CD4-positive, alpha-beta T cell treated with Interleukin-4 for 4 hours (primary cell): ENCODE measurements at places on chromosomes 7 and 10.

- peak; percentile 21 for DNase-seq
Observed at GRCh38 chr7:3673524-3673923, 372.5 kb downstream of the SDK1 start.

DNA sequence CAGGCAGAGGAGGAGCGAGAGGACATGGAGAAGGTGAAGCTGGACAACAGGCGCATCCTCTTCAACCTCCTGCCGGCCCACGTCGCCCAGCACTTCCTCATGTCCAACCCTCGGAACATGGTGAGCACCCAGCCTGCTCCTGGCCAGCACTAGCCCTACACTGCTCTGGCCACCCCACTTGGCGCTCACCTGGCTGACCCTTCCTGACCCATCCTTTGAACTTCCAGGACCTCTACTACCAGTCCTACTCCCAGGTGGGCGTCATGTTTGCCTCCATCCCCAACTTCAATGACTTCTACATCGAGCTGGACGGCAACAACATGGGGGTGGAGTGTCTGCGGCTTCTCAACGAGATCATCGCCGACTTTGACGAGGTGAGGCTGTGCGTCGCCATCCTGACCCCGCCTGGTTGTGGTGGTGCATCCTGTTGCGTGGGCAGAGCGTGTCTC is 129.2 kb downstream of the ADCY1 start:
- DNase-seq, result no peak

- no peak for DNase-seq
Observed at GRCh38 chr7:105391429-105391828, 2.7 kb upstream of the SRPK2 start.

DNA sequence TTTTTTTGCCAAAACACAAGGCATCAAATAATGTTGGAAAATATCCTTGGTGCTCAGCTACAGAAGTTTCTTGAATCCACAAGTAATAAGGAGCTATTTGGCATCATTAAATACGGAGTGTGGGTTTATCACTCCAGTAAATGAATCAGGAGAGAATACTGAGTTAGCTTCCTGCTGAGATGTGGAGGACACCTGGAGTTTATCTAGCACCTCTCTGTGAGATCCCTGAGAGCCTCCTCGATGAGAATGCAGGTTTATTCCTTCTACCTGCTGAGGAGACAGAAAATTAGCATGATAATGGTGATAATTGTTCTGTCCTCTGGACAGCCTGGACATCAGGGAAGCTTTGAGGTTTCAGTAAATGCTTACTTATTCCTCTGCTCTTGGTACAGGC is 40.5 kb downstream of the NRG3 start:
- DNase-seq, result no peak

- DNase-seq, result no peak
Observed at GRCh38 chr7:4786015-4786414, 10.6 kb downstream of the AP5Z1 start.

DNA sequence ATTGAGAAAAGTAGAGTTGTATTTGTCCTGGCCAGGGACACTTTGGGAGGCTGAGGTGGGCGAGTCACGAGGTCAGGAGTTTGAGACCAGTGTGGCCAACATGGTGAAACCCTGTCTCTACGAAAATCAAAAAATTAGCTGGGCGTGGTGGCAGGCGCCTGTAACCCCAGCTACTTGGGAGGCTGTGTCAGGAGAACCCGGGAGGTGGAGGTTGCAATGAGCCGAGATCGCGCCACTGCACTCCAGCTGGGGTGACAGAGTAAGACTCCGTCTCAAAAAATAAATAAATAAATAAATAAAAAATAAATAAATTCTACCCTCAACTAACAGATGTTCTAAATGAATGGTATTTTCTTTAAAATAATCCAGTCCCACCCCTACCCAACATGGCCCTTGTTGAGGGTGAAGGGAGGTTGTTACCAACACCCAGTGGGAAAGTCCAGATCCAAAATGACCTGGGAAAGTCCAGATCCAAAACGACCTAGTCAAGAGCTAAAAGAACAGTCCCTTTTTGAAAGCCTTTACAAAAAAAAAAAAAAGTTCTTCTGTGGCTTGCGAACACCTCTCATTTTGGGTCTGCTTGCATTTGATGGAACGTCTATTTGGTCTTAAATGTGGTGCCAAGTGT is 16.0 kb downstream of the MXI1 start:
- DNase-seq, result no peak

DNA sequence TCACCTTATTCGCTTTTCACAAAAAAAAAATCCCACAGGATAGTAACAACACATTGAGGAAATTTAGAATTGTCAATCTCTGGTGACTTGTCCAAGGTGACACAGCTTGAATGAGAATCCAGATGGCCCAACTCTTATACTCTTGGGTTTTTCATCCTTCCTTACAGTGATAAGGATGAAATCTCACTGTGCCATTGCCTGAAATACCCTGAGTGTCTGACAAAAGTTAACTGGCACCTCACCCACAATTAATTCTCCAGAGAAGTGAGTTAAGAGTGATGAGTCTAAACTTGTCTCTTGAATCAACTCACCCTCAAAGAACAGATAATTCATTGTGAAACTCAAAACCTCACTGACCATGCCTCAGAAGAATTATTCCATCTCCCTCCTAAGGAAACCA is 18.9 kb downstream of the CHRM2 start:
- DNase-seq, result no peak

DNA sequence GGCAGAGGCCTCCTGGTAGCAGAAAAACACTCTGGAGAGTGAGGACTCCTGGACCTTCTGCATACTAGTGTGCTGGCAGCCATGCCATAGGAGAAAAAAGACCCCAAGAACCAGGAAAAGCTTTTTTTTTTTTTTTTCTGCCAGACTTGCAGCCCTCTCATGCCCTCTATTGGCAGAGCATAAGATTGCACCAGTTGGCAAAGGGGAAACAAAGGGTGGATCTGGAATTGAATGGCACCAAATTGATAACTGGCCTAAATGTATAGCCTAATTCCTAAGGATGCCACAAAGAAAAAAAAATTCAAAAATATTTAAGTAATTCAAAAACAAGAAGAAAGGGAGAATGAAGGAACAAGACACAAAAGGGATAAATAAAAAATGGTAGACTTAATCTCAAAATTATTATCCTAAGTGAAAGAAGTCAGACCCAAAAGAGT is 112.5 kb upstream of the GHITM start:
- DNase-seq, result peak; percentile 6

- no peak for DNase-seq
Observed at GRCh38 chr10:122484276-122485060, 23.1 kb downstream of the HTRA1 start.

DNA sequence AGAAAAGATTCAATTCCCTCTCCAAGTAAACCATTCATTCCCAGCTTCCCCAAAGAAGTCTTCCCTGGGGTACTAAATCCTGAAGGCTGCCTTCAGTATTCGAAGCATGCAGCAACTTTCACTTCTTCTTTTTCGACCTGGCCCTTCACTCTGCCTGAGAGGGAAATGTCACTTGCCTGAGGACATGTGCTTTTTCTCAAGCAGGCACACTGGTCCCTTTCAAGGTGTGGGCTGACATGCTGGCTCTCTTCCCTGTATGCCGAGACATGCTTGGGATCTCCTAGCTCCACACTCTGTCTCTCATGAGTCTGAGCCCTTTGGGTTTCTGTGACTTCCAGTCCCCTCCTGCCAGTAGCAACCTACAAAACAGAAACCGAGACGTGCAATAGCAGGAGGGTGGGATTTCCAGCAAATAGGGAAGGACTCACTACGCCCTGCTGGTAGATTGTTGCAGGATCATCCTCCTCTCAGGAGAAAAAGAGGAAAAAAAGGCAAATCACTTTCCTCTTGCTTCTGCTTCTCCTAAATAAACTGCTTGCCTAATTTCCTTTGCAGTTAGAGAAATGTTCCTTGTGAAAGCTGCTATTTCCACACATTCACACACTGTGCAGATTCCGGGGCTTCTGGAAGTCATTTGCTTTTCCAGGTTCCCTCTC is 33.5 kb downstream of the FIGNL1 start:
- DNase-seq, result no peak

GRCh38 chr7:116772926-116773749 is 89.2 kb upstream of the CAPZA2 start:
- DNase-seq, result no peak

DNA sequence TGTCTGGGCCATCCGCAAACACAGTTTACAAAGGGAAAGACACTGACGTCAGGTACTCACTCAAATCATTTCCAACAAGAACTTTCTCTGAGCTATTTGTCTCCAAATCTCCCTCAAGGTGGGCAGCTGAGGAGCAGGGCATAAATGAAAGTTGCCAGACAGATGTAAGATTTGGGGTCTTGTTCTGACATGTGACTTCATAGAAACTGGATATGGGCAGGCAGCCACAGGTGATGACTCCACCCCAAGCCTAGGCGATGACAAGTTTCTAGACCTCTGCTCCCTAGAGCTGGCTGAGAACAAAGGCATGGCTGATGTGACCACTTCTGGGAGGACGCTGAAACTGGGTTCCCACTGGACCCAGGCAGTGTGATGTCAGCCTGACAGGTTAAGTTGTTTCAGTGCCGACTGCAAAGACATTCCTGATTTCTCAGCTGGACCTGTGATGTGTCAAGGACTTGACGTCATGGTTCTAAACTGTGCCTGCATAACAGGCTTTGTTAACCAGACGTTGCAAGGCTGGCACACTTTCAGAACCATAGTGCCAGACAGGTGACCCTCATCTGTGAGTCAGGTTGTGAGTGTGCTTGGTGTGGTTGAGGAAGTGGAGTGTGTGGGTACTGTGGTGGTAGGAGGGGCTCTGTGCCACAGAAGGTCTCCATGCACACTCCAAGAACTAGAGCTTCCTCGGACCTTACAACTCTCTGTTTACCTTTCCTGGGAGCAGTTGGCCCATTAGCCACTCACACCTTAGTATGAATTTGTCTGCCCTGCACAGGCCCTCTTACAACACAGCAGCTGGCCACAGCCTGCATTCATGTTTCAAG is 39.9 kb upstream of the EBF3 start:
- no peak for DNase-seq

DNA sequence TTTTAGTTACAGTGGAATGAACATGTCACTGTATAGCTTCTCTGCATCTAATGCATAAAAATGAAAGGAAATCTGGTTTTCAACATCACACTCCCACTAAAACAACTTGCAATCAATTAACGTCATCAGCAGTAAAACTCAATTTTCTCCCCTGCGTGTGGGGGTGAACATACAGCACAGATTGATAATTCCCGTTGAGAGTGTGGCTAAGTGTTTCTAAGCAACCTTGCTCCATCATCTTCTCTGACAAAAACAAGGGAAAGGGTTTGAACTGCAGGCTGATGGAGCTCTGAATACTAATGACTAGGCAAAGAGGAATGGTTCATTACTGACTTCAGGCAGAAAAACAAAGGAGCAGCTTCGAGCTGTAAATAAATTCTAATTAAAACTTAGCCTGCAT is 238.3 kb downstream of the PARD3 start:
- no peak for DNase-seq

GRCh38 chr10:11284291-11285085 is 266.8 kb downstream of the CELF2 start:
- no peak for DNase-seq

- peak; percentile 46 for DNase-seq
Observed at GRCh38 chr10:35127289-35127891, 744 bp downstream of the CREM start.

GRCh38 chr7:57308631-57309408 is 141.2 kb upstream of the ZNF716 start:
- no peak for DNase-seq

DNA sequence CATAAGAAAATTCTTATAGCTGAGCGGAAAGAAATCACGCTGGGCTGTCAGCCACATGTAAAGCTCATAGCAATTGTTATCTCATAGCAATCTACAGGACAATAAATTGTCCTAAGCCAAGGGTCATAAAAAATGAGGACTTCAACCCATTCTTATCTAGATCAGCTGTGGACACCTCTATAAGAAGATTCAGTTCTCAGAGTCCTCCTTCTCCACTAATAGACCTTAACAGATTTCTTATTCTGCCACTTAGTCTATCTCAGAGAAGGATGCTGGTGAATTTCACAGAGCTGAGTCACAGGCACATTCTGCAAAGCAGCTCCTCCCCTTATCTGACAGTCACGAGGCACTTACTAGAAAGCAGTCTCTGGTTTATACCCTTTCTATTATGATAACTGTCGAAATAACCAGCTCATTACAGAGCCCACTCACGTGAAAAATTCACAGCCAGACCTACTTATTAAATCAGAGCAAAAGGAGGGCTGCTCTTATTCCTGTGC is 185.3 kb upstream of the PCLO start:
- no peak for DNase-seq
